ENCODE measurements at places on chromosomes 5 and 9. TPM values are rescaled to one million over a fixed set of nuclear protein-coding genes. Genes with fewer than 3 reads are reported as not detected.

Gene PLPP7
- 8.2 TPM for total RNA-seq

Gene PCDHGC4
- total RNA-seq = 3.0 TPM

Gene CCDC192
- total RNA-seq = not detected

Gene SLC4A9
- total RNA-seq = not detected

Gene NPDC1
- total RNA-seq = 15.7 TPM

Gene PDE6A
- total RNA-seq = under 0.01 TPM

Gene PDE8B
- total RNA-seq = 0.26 TPM

Gene TARS1
- total RNA-seq = 285 TPM

Gene TMOD1
- 2.6 TPM for total RNA-seq

Gene FOXI1
- total RNA-seq = not detected

All from fibroblast of lung (primary cell).